Stimulated activated CD4-positive, alpha-beta T cell treated with anti-CD3 and anti-CD28 coated beads, Interleukin-2, amount 100 ng/mL, for 24 hours (primary cell): ENCODE measurements at places on chromosomes 3 and 15.

- DNase-seq = no peak
These were observed 9.8 kb downstream of the PLIN1 start for GRCh38 chr15:89669309-89669865.

DNA sequence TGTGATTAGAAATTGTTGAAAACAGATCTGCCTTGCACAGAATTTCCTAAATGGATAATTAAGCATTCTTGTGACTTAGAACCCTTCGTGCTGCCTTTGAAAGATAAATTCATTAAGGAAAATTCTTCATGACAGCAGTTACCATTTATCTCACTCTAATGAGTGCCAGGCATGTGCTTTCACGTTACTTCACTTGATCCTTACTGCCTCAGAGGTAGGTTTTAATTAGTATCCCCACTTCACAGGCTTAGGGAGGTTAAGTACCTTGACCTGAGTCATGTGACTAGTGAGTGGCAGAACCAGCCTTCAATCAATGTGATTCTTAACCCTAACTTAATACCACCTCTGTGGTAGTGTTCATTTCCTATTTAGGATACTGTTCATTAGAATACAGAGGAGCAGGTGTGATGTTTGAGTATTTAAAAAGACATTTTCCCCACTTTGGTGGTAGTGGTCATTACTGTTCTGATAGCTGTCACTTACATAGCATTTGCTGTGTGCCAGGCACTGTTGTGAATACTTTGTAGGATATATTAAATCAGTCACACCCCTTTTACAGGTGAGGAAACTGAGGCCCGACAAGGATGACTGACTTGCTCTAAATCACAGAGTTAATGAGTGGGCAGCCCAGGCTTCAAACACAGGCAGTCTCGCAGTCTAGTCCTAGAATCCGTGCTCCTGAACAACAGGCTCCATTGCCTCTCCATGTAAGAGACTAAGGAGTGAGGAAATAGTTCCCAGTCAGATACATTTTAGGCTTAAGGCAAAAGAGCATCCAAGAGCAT lies 57.9 kb downstream of the RLBP1 start:
- no peak for DNase-seq

- DNase-seq = no peak
These were observed 598.3 kb downstream of the SI start for GRCh38 chr3:164479978-164480377.

DNA sequence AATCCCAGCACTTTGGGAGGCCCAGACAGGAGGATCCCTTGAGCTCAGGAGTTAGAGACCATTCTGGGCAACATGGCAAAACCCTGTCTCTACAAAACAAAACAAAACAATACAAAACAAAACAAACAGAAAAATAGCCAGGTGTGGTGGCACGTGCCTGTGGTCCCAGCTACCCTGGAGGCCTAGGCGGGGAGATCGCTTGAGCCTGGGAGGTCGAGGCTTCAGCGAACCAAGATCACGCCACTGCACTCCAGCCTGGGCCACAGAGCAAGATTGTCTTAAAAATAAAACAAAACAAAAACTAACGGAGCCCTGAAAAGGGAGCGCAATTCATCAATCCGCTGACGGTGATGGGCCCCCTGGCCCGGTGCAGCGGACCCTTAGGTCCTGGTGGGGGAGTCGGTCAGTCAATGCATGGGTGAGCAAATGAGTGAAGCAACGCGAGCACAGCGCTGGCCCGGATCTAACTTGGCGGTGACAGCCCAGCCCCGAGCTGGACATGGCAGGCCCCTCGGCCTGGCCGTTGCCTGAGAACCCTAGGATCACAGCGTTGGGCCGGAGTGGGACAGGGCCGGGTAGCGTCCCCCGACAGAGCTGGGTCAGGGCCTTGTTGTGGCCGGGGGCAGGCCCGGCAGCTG lies 52.4 kb upstream of the BLM start:
- no peak for DNase-seq

DNA sequence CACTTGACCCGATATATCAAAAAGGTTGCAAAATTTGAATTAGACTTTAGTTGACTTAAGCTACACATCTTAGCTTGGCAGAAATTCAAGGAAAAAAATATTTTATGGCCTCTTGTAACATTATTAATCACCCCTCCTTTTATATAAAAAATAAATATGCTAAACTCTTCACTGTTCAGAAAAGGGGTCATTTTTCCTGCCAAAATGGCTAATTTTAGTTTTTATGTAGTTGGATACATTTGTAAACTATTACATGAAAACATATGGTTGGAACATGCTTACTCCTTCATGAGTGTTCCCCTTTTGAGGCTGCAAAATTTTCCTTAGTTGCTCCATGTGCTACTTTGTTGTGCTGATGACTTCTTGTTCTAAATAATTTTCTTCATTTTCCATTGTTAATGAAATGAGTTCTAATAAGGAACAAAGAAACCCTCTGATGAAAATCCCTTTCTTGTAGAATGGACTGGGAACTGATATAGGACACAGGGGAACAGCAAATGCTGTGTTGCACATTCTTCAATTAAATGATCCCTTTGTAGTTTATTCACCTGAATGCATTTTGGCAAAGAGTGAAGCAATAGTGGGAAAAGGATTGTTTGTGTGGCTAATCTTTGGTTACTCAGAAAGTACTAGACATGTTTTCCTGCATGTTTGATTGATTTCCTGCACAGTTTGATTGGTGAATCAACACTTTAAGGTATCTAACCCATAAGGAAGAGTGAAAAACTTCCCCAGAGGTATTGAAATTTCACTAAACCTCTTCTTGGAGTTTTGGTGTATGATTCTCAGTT lies 349.3 kb downstream of the TIGIT start:
- DNase-seq = no peak

- no peak for DNase-seq
These were observed 253.4 kb upstream of the MDFIC2 start for GRCh38 chr3:70565861-70566260.

DNA sequence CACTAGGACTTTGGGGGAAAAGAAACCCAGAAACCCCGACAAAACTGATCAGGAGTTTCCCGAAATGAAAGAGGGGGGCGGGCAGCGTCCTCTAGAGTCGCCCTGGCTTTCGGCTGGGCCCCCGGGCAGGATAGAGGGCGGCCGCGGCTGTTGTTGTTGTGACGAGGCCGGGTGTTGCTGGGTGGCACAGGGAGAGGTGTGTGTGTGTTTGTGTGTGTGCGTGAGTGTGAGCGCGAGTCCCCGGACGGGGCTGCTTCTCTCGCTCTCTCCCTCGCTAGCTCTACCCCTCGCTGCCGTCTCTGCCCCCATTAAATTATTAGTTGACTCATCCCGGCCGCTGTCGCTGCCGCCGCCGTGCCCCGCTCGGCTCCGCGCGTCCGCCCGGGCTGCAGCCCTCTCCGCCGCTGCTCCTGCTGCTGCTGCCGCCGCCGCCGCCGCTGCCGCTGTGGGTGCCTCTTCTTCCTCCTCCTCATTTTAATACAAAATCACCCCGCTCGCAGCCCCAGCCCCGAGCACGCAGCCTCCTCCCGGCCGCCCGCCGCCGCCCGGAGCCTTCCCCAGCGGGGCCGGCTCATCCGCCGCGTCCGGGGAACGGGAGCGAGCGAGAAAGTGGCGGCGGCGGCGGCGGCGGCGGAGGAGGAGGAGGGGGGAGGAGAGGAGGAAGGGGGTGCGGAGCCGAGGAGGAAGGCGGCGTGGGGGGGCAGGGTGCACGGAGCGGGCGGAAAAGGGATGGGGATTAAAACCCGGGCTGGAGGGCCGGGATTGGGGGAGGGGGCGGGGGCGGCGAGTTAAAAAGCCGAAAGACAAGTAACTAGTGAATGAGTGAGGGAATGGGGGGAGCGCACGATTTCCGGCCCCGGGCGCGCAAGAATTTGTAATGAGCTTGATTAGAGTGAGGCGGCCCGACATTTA lies at the start of gene SATB1:
SATB1 (minus strand) TSS at position 611 of the 912 bp plus-strand sequence. CDS start 4,372 bp downstream, outside the sequence.
- peak; percentile 74 for DNase-seq

GRCh38 chr3:58421004-58421403 lies 12.6 kb downstream of the PDHB start:
- DNase-seq = no peak

DNA sequence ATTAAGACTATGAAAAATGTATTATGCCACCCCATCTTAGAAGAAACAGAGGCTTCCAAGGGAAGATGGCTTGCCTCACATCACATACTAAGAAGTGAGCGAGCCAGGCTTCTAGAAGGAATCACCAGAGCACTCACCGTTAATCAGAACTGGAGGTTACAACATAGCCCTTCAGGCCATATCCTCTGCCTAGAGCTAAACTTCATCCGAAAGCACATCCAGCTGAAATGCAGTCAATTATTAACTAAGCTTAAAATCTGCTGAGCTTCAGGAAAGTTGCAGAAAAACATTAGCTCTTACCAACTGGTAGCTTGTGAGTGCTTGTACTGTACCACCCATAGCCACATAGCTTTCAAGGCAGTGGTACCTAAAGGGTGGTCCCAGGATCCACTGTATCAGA lies 483.2 kb downstream of the TBL1XR1 start:
- DNase-seq = no peak

GRCh38 chr15:56667517-56667916 lies 65.8 kb downstream of the ZNF280D start:
- DNase-seq = no peak

DNA sequence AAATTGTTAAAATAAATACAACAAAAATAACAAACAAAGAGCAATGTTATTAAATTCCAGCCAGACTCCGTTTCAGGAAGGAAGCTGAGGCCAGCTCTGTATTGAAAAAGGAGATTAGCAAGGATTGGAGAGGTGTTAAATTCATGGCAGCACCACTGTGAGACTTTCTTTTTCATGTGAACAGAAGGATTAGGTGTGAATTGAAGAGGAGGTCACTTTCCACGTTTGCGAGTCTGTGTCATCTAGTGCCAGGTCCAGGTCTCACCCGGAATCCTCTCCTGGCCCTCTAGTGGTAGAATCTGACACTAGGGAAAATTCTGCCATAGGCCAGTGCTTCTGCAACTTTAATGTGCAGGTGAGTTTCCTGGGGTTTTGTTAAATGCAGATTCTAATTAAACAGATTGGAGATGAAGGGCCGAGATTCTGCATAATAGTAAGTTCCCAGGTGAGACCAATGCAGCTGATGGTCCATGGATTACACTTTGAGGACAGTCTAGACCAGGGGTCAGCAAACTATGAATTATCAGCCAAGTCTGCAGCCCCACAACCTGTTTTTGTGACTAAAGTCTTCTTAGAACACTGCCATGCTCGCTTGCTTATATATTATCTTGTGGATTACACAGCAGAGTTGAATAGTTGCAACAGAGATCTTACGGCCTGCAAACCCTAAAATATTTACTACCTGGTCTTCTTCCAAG lies 9.2 kb upstream of the SLC6A1 start:
- peak; percentile 19 for DNase-seq

- DNase-seq = peak; percentile 15
These were observed 92.1 kb downstream of the HHLA2 start for GRCh38 chr3:108388136-108389132.

DNA sequence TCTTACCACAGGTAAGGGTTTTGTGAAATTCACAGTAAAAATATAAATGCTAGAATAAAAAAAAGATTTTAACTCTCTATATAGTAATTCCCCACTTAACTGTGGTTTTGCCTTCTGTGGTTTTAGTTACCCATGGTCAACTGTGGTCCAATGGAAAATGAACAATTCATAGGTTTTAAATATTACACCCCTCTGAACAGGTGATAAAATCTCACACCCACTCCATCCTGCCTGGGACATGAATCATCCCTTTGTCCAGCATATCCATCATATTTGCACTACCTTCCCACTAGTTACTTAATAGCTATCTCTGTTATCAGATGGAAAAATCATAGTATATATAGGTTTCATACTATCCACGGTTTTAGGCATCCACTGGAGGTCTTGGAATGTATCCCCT lies 49.2 kb downstream of the HDGFL3 start:
- DNase-seq = no peak

- DNase-seq = no peak
These were observed 153.4 kb downstream of the EBLN2 start for GRCh38 chr3:73214846-73215245.

- peak; percentile 55 for DNase-seq
These were observed 542 bp downstream of the INKA1 start for GRCh38 chr3:49803465-49804140.

- no peak for DNase-seq
These were observed 657.3 kb upstream of the TGFBR2 start for GRCh38 chr3:29949131-29949530.

DNA sequence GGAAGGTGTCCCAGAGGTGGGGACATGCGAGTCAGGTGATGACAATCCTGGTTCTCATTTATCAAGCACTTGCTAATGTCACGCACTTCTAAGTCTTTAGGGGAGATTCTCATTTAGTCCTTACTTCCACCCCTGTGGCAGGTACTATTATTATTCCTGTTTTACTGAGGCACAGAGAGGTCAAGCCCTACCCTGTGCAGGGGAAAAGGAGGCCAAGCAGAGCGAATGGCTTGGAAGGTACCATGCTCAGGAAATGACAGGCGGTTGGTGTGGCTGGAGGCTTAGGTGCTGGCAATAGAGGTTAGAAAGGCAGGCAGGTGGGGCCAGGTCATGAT lies 268.9 kb downstream of the UACA start:
- no peak for DNase-seq

DNA sequence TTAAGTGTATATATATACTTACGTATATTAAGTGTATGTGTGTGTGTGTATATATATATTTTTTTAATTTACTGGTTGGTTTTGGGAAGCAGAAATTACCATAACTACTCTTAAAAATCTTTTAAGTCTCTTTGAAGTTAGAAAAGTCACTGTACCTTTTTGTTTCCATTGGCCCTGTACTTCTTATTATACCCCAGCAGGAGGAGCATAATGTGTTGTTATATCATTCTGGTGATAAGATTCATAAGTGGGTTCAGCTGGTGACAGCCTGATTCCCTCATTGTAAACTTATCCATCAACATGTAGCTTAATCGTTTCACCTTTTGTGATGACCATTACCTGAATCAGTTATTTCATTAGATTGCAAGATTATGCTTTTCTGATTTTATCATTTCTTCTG lies 30.8 kb downstream of the MLH1 start:
- DNase-seq = no peak

- no peak for DNase-seq
These were observed 38.0 kb downstream of the FEM1B start for GRCh38 chr15:68315495-68316031.

DNA sequence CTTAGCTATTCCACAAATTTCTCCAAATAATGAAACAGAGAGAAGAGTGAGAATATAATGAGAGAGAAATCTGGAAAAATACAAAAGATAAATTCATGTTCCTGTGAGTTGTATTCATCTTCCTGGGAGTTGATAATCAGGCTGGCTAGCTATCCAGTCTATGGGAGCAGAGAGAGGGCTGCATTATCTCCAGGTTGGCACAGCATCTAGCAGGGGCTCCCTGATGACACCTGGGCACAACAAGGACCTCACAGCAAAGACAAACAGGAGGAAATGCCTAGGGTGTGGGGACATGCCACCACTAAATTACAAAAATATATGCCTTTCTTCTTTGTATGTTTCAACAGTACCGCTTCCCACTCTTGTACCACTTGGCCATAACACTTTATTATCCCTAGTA lies 1.9 kb downstream of the EHD4 start:
- DNase-seq = no peak

GRCh38 chr3:169165196-169166158 lies 498.0 kb downstream of the MECOM start:
- DNase-seq = no peak

- DNase-seq = no peak
These were observed 450.6 kb upstream of the ARHGEF26 start for GRCh38 chr3:153670577-153670976.

GRCh38 chr3:188389711-188390342 lies 235.9 kb downstream of the LPP start:
- peak; percentile 54 for DNase-seq
